Right kidney (tissue), 9 donors: ENCODE measurements at places on chromosomes 3 and 15.

- DNase-seq = peak; percentile 81
Measured at GRCh38 chr15:79431636-79432344, at the start of gene MINAR1. MINAR1 (plus strand) TSS chr15:79432336; CDS start chr15:79456148, 23,812 bp downstream.

DNA sequence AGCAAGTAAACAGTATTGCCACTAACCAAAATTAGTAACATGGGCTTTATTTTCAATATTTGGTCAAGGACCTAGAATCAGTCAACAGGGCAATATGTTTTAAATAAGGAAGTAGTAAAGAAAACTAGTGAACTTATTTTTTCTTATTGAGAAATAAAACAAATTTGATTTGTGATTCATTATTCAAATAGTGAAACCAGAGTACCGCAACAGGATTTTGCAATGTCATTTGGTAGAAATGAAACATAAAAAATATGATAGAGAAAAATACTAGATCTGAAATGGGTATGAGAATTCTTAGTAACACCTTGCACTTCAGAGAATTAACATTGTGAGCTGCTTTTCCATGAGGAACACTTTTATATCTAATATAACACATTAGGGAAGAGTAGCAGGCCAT is 291.8 kb upstream of the GBE1 start:
- no peak for DNase-seq

DNA sequence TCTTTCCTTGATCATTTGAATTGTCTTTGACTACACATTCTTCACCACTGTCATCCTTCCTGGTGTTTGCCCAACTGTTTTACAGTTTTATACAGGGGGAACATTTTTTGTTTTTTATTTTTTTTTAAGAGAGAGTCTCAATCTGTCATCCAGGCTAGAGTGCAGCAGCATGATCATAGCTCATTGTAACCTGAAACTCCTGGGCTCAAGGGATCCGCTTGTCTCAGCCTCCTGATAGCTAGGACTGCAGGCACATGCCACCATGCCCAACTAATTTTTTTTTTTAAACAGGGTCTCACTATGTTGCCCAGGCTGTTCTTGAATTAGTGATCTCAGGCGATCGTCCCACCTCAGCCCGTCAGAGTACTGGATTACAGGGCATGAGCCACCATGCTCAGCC is 222.6 kb downstream of the BBX start:
- no peak for DNase-seq

GRCh38 chr15:57149196-57149595 is 227.1 kb upstream of the CGNL1 start:
- no peak for DNase-seq

DNA sequence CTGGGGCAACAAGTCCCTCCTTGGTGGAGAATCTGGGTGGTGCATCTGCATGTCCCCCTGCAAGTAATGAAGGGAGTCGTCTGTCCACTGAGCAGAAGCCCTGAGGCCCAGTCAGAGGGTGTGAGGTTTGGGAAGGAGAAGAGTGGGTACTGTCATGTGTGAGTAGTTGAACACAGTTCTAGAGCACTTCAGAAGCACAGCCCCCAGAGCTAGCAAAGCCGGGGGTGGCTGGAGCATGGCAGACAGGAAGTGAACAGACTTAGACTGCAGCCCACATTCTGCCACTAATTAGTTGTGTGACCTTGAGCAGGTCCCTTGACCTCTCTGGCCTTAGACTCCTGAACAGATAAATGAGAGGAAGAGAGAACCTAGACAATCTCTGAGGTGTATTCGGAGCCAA is 207.6 kb downstream of the UACA start:
- no peak for DNase-seq

DNA sequence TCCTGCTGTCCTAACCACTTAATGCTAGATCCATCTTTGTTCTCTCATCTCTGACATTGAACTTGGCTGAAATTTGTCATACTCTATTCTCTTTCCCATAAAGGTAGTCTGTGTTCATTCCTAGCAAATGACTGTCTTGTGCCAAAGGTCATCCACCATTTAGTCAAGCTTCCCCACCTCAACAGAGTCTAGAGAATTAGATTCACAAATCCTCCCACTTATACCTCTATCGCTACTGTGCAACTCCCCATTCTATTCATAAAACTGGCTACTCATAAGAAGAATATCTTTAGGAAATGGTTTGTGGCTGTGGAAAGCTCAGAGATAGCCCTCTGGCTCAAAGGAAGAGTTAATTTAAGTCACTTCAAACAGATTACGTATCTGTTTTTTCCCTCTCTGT is 59.7 kb upstream of the MBNL1 start:
- DNase-seq = no peak

DNA sequence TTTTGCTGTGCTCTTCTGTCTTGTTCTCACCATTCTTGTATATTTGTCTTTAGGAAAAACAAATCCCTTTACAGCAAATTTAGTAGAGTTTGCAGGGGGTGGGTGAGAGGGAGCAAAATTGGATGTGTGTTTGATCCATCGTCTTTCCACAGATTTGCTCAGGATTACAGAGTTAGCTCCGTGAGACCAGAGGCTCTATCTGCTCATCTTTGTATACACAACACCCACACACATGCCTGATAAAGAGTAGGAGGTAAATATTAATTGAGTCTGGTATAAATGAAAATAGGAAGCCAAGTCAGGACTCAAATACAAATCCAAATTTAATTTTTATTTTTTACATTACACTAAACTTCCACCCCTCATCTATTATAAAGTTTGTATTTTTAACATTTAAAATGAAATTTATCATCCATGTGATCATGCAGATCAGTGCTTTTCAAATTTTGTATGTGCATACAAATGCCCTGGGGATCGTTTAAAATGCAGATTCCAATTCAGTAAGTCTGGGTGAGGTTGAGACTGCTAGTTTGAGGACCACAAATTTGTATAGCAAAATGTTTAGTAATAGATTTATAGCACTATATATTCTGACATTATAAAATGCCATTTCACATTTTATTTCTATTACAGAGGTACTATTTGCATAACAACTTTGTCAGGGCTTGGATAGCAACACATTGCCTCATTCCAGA is 326.7 kb downstream of the LSAMP start:
- no peak for DNase-seq

DNA sequence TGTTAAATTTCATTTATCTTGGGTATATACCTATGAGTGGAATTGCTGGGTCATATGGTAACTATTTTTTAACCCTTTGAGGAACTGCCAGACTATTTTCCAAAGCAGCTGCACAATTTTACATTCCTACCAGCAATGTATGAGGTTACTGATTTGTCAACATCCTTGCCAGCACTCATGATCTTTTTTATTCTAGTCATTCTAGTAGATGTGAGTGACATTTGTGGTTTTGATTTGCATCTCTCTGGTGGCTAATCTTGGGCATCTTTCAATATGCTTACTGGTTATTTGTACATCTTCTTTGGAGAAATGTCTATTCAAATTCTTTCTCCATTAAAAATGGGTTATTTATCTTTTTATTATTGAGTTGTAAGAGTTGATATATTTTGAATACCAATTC is 21.3 kb upstream of the LRRC58 start:
- no peak for DNase-seq

DNA sequence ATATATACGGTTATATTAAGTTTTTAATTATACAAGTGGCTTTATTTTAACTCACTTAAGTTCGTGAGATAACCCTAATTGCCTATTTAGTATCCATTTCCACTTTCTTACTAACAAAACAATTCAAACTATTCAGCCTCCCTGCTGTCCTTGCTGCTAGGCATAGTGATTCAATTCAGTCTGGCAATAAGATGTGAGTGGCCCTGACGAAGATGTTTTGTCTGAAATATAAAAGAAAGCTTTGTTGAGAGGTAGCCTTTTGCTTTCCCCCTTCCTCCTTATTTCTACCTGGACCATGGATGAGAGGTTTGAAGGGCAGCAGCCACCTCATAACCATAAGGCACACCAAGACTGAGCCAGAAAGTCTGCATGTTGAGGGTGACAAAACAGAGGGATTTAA is 89.3 kb upstream of the TRIM42 start:
- no peak for DNase-seq

GRCh38 chr15:95973566-95974256 is 356.8 kb upstream of the NR2F2 start:
- DNase-seq = no peak

- DNase-seq = no peak
Measured at GRCh38 chr15:74882528-74882927, 7.3 kb upstream of the MPI start.

GRCh38 chr3:190855151-190855550 is 7.3 kb downstream of the GMNC start:
- no peak for DNase-seq

GRCh38 chr3:181568248-181568647 is 143.5 kb upstream of the SOX2 start:
- DNase-seq = no peak

DNA sequence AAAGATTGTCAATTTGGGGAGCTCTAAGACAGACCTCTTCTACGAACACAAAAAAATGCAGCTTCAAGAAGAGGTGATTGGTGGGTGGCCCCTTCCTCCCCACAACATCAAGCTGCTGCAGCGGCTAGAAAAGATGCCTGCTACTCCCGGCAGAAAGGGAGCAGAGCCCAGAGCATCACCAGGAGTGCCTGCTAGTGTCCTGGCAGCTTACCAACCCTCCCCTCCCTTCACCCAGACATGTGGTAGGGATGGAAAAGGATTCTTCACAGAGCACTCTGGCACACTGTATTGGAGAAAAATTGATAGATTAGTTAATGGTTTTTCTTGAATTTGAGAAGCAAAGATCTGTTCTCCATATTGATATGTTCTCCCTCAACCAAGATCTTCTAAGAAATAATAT is 10.8 kb downstream of the IP6K1 start:
- no peak for DNase-seq

GRCh38 chr3:132641837-132642538 is 17.6 kb downstream of the ACAD11 start:
- no peak for DNase-seq

- no peak for DNase-seq
Measured at GRCh38 chr3:62562596-62562995, 189.2 kb upstream of the FEZF2 start.
